ENCODE measurements at places on chromosomes 12 and 14.

DNA sequence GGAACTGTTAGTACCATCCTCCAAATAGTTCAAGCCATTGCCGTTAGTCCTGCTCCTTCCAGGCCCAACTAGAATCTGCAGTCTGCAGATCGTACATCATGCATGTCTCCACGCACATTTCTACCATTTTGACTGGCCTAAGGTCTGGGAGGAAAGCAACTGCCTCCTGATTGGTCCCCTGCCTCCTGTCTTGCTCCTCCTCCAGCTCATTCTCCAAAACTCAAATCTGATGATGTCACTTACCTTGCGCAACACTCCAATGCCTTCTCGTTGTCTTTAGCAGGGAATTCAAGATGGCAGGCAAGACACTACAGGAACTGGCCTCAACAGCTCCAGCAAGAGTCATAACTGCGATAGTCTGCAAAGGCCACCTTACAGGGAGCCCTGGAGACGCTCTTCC is 9.7 kb upstream of the HCAR1 start:
- no peak for DNase-seq

DNA sequence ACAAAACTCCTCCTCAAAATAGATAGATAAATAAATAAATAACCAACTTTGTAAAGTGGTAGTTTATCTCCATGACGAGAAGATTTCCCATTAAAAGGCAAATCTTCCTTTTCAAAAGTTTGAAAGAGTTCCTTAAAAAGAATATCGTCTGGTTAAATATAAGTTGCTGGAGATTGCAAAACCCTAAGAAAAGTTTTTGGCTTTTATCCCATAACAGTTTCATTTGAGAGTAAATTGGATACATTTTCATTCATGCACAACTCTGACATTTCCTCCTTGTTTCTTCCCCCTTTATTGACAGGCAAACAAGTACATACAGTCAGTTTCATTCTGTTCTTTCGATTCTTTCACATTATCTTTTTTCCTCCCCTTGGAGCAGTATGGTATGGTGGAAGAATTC is 45.4 kb upstream of the BTG1 start:
- no peak for DNase-seq

GRCh38 chr12:6167327-6168280 is 32.6 kb upstream of the CD9 start:
- peak; percentile 65 for DNase-seq

DNA sequence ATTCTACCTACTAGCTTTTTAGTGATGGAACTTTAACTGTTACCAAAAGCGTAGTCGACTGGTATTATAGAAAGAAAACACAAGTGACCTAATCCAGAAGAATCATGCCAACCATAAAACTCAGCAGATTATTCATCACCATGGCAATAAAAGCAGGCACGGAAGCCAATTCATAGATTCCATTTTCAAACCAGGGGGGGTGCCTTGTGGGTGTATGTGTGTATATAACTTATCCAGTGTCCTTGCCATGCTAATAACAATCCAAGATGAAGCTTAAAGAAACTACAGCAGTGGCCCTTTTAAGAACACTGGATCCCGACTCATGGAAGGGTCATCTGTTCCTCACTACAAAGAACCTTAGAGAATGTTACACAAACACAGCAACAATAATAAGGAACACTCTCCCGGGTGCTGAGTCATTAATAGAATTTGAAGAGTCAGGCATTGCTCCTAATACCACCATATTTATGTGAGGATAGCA is 61.0 kb downstream of the EPS8 start:
- no peak for DNase-seq

GRCh38 chr12:6407236-6407954 is 23.4 kb downstream of the LTBR start:
- DNase-seq: no peak

GRCh38 chr14:22791301-22791700 is 23.9 kb downstream of the SLC7A7 start:
- no peak for DNase-seq

- DNase-seq: no peak
These were observed 1.4 kb upstream of the GSC start for GRCh38 chr14:94771158-94771905.

- no peak for DNase-seq
These were observed 485.2 kb downstream of the VRK1 start for GRCh38 chr14:97282210-97283004.

DNA sequence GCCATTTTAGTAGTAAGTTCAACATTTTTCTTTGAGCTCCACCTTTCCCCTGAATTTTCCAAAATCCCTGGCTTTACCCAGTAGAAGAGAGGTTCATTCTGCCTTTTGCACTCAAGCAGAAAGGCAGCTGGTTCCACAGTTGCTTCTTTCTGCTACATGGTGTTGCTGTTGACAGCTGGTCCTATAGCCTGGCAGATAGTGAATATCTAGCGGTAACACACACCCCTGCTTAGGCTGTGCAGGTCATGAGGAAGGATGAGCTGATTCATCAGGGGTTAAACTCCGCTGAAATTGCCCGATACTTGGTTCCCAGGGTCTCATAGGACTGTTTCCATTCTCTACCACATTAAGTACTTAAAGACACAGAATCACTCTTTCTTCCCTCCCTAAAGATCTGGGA is 62.4 kb downstream of the PUS7L start:
- no peak for DNase-seq

DNA sequence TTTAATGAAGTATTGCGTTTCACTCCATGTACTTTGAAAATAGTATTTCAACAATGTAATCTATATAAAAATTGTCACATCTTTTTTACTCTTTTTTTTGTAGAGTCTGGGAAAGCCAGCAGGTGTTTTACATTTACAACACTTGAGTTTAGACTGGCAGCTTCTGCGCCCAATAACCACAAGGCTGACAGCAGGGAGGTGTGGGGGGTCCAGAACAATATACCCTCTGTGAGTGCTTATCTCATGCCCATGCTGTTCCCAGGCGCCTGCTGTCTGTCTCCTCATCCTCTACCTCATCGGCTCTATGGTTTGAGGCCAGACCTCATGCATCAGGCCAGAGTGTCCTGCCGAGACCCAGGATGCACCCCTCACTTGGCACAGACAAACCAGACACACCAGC is 24.9 kb downstream of the FBRSL1 start:
- no peak for DNase-seq

DNA sequence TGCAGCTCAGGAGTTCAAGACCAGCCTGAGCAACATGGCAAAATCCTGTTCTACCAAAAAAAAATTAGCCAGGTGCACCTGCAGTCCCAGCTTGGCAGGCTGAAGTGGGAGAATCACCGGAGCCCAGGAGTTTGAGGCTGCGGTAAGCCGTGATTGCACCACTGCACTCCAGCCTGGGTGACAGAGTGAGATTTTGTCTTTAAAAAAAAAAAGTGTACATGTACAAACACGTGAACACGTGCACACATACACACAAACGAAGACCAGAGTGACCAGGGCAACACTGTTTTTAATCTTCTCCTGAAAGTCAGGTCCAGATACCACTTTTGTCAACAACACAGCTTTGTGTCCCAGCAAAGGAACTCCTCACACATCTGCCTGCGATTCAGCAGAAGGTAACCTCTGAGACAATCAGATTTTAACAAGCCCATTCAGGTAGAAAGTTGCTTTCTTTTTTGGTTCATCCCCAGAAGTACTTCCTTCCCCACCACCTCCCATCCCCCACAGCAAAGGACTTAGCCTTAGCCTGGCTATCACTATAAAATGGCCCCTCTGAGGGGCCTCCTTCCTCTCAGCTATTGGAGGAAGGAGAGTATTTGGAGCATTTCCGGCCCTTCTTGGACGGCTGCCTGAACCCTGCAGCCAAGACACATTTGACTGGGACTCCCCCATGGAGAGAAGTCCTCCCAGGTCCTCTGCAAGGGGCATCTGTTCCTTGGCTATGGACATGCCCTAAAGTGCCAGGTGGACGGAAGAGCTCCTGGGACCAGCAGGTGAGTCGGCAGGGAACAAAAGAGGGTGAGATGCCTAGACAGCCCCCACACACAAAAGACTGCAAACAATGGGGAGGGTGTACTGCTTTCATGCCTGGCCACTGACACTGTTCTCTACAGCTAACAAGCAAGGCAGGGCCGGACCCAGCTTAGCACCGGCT is 9.8 kb downstream of the CTDSP2 start:
- peak; percentile 37 for DNase-seq

GRCh38 chr12:121926874-121927706 is 8.7 kb downstream of the CFAP251 start:
- no peak for DNase-seq

DNA sequence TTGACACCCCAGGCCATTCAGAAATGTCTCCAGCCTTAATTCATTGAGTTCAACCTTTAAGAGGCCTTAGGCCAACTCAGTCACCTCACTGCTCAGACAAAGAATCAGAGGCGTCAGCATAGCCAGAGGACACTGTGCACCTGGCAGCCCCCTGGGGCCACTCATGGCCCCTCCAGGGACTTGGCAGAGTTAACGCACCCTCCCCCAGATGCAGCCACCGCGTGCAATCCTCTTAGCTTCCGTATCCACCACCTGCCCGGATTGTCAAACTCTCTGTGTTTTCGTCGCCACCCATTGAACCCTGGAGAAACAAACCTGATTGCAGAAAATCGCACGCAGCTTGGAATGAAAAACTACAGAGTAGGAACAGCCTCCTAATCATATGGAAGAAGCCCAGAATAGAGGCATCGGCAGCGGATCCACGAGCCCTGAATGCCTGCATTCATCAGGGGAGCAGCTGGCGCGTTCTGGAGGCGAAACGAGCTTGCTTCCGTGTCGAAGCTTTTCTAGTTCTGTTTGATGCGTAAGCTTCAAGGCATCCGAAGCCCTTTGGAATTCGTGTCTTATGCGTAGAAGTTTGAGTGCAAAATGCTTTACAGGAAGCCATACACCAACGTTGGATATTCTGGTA is 22.4 kb downstream of the BRI3BP start:
- DNase-seq: no peak

GRCh38 chr12:45475594-45475993 is 253.9 kb upstream of the ARID2 start:
- DNase-seq: no peak

DNA sequence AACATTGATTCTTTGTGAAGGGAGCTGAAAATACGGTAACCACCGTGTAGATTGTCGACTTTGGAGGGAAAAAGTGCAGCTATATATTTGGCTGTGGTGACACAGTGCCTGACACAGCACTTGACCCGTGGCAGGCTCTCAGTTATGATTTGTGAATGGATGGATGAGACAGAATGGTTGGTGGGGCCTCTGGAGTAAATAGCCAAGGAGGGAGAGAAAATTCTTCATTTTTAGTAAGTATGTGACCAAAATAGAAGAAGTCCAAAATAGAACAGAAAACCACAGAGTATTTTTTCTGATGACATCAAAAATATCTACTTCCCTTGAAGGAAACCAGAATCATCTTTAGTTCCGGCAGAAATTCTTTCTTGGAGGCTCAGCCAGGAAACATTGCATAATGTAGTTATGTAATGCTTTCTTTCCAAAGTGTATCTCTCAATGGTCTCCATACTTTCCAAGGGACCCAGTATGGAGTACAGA is 82.0 kb upstream of the WSCD2 start:
- DNase-seq: no peak

- DNase-seq: no peak
These were observed 77.4 kb downstream of the SCARB1 start for GRCh38 chr12:124786061-124786964.

DNA sequence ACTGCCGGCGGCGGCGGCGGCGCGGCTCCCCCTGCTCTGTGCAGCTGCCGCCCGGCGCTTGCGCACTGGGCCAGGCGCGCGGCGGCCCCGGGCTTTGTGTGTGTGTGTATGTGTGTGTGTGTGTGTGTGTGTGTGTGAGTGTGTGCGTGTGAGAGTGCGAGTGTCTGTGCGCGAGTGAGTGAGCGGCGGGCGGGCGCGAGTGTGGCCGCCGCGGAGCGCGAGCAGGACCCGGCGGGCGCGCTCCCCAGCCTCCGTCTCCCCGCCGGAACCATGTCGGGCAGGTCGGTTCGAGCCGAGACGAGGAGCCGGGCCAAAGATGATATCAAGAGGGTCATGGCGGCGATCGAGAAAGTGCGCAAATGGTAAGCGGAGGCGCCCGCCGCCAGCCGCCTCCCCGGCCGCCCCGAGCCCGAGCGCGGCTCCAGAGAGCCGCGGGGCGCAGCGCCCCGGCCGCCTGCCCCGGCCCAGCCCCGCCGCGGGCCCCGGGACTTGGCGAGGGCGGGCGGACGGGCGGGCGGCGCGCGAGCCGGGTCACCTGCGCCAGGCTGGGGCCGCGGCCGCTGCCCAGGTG is at the start of gene BCL7A:
Gene BCL7A (plus strand): TSS at position 63 of the 571 bp plus-strand sequence. CDS start 208 bp downstream, at position 271.
- DNase-seq: peak; percentile 69

- DNase-seq: peak; percentile 12
These were observed 25.7 kb downstream of the FGF23 start for GRCh38 chr12:4353785-4354208.

GRCh38 chr12:26122681-26123481 is 2.0 kb downstream of the BHLHE41 start:
- DNase-seq: peak; percentile 35

GRCh38 chr14:23828616-23829015 is 125.0 kb upstream of the DHRS4 start:
- DNase-seq: no peak

- no peak for DNase-seq
These were observed 4.5 kb upstream of the JPH4 start for GRCh38 chr14:23582906-23583760.

GRCh38 chr12:89470741-89471509 is 53.7 kb downstream of the GALNT4 start:
- no peak for DNase-seq

DNA sequence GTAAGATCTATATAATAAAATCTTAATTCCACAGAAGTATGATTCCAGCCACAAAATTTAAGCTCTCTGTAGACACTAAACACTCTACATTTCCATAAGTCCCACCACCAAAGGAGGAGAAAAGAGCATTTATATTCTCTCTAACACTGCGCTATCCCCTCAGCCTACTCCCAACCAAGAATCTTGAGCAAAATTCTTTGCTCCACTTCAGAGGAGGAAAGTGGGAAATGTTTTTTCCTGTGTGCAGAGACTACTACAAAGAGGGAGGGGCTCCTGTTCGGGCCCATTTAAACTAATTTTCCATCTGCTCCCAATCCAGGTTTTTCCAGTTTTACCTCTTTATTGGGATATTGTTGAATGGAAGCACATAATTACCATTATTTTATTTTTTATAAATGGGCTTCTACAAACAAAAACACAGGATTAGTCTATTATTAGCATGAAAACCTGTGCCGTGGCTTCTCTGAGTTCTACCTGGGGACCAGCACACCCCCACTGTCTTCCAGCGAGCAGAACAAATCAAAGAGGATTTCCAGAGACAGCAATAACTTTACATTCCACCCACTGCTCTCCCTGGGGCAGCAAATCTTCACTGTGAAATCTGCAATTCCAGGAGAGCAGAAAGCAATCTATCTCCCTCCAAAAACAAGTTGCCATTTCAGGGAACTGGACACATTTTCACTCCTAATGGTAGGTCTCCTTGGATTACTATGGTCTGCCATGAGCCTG is 174.0 kb downstream of the DAD1 start:
- no peak for DNase-seq
